ENCODE measurements at places on chromosomes 5 and 9.
A peak's percentile ranks its signal among the peaks of the same experiment; 100 is the strongest.

GRCh38 chr5:138470322-138471051, 5.2 kb downstream of the EGR1 start:
- DNase-seq = no peak

GRCh38 chr5:154138701-154139100, 51.8 kb upstream of the GALNT10 start:
- DNase-seq = no peak

GRCh38 chr9:124420991-124421543, 5.8 kb upstream of the PSMB7 start:
- DNase-seq = peak; percentile 77

- no peak for DNase-seq
Observed at GRCh38 chr5:139021346-139021745, 146.2 kb upstream of the LRRTM2 start.

DNA sequence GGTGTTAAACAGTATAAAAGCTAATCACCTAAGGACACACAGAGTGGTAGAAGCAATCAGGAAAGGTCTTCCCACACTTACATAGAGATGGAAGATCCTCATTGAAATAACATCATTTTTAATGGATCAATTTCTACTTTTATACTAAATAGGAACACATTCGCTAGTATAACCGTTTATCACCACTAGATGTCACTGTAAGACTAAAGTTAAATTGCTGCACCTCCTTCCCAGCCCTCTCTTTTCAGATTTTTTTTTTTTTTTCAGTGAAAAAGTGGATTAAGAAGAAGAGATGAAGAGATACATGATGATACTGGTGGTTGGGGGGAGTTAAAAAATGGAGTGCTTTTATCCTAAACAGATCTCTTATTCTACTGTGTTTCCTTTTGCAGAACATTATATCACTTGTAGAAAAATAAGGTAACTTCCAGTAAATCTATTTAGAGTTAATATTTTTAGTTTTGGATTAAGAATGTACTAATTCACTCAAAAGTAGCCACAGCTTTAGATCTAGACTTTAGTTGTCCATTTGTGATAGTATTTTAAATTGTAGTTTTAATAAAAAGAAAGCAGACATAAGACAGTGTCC, 116.9 kb upstream of the ARRDC3 start:
- peak; percentile 62 for DNase-seq

DNA sequence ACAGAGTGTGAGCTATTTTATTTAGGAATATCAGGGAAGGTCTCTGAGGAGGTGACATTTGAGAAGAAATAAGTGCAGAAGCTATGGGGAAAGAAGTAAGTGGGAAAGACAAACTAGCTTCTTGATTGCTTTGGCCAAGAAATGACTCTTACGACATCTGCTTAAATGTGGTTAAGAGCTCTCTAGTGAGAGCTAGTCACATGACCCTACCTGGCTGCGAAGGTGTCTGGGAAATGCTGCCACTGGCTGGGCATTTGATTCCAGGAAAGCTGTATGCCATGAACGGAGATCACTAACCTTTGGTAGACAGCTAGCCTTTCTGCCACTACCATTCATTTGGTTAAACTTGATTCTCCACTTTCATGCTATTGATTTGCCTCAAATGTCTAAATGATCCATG, 80.1 kb downstream of the KIAA0825 start:
- no peak for DNase-seq

DNA sequence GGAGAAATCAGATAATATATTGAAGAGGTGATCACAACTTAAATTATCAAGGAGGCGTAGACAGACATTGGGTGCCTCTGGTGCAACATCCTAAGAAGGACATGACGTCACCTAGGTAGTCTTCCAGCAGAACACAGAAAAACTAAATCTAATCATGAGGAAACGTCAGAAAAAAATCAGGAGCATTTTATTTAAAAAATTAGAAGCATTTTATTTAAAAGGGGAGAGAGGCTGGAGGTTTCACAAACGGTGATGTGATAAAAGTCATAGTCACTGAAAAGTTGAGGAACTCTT, 254.6 kb downstream of the TMEM167A start:
- DNase-seq = no peak

GRCh38 chr5:56170557-56170956, 62.6 kb downstream of the ANKRD55 start:
- DNase-seq = no peak

- DNase-seq = no peak
Observed at GRCh38 chr5:116522356-116523136, 52.1 kb downstream of the SEMA6A start.

- no peak for DNase-seq
Observed at GRCh38 chr5:172807766-172808311, 26.2 kb upstream of the ERGIC1 start.

- no peak for DNase-seq
Observed at GRCh38 chr5:90962481-90962880, 403.9 kb downstream of the ADGRV1 start.

DNA sequence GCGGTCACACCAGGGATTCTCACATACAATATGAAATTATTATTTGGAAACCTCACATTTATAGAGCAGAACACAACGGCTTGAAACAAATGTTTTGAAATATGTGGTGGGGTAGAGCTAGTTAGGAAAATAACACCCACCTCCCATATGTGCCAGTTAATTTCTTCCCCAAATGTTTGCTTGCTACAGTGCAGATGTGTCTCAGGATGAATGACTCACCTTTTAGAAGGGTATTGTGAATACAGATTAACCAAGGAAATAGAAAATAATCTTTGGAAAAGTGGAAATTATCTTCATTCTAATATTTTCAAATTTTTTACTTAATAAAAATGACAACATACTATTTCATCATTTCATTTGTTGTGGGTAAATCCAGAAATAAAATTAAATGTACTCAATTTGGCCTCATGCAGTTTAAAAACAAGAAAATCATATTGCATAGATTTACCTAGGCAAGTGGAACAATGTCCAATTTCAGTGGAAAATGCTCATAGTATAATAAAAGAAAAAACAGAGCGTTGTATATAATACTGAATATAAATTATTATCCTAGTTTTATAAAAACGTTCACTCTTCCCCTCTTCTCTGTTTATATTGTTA, 39.3 kb upstream of the RICTOR start:
- no peak for DNase-seq

DNA sequence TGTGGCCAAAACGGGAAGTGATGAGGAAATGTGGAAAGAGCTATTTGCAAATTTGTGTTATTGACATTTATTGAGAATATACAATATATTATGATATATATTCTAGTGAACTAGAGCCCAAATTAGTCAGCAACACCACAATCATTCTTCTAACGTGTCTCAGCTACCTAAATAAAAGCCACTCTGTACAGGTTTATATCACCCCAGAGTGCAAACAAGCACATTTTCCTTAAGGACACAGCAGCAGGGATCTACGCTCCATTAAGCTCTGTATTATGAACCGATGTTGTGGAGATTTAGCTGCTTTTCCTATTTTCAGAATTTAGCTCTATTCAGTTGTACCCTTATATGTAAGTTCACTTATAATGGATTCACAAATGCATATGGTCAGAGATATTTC, 77.9 kb downstream of the CDH18 start:
- DNase-seq = no peak

DNA sequence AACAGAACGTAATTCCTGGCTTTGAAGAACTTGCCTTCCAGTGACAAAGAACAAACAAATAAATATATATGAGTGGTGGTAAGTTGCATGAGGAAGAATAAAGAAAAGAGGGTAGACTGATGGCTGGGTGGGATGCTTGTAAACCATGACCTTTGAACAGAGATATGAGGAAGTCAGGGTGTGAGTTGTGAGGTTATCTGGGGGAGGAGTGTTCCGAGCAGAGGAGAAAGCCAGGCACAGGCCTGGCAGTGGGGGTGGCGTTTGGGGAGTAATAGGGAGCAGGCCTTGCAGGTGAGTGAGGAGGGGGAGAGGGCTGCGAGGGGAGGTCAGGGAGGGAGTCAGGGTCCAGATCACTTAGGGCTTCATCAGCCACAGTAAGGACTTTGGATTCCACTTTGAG, 213.4 kb downstream of the PTTG1 start:
- no peak for DNase-seq

- no peak for DNase-seq
Observed at GRCh38 chr5:169521366-169521983, 62.1 kb upstream of the SPDL1 start.

DNA sequence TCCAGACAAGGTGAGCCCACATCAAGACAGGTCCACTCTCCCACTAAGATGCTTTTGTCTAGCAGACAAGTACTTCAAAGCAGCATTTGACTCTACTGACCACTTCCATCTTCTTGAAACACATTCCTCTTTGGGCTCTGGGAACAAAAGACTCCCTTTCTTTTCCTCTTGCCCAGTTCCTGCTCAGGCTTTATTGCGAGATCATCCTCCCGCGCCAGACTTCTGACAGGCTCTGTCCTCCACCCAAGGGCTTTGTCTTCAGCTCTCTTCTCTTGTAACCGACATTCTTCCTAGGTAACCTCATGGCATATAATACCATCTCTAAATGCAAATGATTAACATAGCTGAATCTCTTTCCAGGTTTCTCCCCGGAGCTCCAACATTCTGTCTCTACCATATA, 85.8 kb downstream of the NUDT12 start:
- DNase-seq = no peak

DNA sequence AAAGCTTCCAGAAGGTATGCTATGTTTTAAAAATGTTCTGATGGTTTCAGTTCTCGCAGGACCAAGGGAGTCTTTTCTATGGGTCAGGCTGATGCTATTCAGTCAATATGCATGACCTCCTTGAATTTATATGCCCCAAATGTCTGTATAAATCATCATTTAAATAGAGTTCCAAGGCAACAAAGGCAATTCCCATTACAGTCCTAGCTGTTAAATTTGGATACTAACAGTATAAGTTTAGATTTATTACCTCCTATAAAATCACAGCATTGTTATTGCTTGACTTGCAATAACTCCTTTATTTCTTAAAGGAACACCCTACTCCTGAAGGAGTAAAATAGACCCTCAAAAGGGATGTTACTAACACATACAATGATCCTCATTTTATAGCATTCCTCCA, 387.7 kb upstream of the CHD1 start:
- no peak for DNase-seq

GRCh38 chr9:114775981-114776380, 29.9 kb downstream of the TNFSF15 start:
- DNase-seq = no peak

GRCh38 chr5:81363093-81363871, 30.7 kb downstream of the ACOT12 start:
- no peak for DNase-seq

- DNase-seq = no peak
Observed at GRCh38 chr5:40655138-40655537, 24.6 kb upstream of the PTGER4 start.

DNA sequence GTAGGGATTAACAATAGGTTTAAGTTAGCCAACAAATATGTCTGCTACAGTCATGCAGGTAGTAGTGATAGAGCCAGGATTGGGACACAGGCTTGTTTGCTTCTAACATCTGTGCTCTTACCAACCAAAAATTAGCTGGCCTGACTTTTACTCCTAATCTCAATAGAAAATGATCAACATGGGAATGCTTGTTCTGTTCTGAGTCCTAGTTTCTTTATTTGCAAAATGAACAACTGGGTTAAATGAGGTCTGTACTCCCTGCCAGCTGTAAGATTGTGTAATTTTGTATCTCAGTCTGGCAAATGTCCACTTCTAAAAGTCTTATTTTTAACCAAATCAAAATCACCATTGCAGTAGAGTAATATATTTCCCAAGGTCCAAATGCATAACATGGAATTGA, 216.8 kb downstream of the NMUR2 start:
- no peak for DNase-seq

- DNase-seq = no peak
Observed at GRCh38 chr5:148939676-148940075, 113.3 kb downstream of the ADRB2 start.

GRCh38 chr9:134899818-134900217, 17.9 kb downstream of the FCN1 start:
- DNase-seq = peak; percentile 63

GRCh38 chr5:63760965-63761364, 201.3 kb downstream of the HTR1A start:
- no peak for DNase-seq

GRCh38 chr5:151454889-151455288, 7.5 kb downstream of the SLC36A1 start:
- no peak for DNase-seq
